ENCODE measurements at places on chromosomes 3 and 15.

GRCh38 chr3:60585918-60586317, 665.3 kb downstream of the FHIT start:
- DNase-seq: no peak

DNA sequence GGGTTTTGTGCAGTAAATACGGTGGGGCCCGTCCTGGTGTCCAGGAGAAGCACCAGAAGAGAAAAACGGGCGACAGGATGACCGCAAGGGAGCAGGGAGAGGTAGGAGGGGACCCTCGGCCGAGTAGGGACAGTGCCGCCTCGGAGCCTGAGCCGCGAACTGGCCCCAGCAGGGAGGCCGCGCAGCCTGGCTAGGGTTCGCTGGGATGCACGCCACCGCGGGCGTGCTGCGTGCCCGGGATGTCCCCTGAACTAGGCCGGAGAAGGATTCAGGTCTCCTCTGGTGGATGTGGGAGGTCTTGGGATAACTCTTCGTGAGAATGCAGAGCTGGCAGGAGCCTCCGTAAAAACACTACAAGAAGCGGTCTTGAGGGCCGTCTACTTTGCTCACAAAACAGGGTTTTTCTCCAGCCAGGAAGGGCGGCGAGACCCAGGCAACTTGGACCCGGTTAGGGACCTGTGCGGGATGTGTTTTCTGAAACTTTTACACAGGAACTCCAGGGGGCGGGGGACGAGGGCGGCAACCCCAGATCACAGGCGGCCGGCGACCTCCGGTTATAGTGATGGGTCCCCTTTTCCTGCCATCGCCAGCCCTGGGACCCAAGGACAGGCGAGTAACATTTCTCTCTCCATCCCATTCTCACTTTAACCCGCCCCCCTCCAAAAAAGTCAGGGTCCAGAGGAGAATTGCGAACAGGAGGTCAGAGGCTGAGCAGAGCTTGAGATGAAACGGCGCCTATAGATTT, 35.5 kb downstream of the NR2F2 start:
- no peak for DNase-seq

- DNase-seq: peak; percentile 57
Observed at GRCh38 chr3:149319750-149320149, 13.7 kb downstream of the TM4SF18 start.

GRCh38 chr3:122415104-122415744, 638 bp downstream of the WDR5B start:
- no peak for DNase-seq
